NCI-H460 (cell line): ENCODE measurements at places on chromosomes 6 and 20.

DNA sequence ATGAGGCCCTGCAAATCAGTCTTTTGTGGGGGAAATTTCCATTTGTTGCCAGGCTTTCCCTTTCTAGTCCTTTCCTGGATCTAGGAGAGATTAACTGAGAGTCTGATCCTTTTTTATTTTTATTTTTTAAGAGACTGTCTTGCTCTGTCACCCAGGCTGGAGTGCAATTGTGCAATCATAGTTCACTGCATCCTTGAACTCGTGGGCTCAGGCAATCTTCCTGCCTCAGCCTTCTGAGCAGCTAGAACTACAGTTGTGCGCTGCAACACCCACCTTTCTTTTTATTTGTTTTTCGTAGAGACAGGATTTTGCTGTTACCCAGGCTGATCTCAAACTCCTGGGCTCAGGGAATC lies 22.9 kb downstream of the OR2B2 start:
- DNase-seq = no peak

GRCh38 chr6:25173951-25174474 lies 105.2 kb upstream of the CARMIL1 start:
- peak; percentile 63 for DNase-seq

GRCh38 chr20:7463290-7463689 lies 477.0 kb downstream of the HAO1 start:
- DNase-seq = no peak

- no peak for DNase-seq
These were observed 151.6 kb upstream of the PTPRK start for GRCh38 chr6:128672023-128672422.

GRCh38 chr20:63686492-63687321 lies 9.7 kb upstream of the TNFRSF6B start:
- peak; percentile 57 for DNase-seq

GRCh38 chr20:45987108-45987780 lies 15.2 kb upstream of the ZNF335 start:
- peak; percentile 54 for DNase-seq

DNA sequence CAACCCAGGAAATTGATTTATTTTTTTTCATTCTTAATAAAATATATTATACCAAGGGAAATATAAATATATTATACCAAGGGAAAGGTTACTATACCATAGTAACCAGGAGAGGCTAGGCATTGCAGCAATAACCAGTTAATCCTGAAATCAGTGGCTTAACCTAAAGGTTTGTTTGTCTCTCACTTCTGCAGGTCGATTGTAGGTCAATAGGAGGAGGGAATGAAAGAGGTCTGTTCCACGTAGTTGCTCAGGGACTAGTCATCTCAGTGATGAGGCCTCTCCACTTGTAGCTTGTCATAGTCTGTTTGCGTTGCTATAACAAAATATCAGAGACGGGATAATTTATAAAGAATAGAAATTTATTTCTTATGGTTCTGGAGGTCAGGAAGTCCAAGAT lies 168.0 kb downstream of the GJA1 start:
- DNase-seq = no peak

DNA sequence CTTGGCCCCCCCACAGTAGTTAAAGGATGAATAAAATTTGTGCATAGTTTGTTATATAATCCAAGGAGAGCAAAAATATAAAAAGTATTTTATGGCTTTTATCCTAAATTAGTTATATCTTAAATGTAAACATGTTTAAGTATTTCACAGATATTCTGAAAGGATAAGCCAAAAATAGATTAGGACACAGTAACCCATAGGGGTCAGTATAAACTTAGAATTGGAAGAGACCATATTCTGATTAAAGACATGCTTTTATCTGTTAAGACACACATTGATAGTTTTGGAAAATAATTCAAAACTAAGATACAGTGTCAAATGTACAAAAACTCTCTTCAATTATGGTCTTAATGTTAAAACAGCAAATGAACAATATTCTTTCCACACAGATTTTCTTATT lies 4.5 kb upstream of the SERINC1 start:
- no peak for DNase-seq

GRCh38 chr6:125195526-125195925 lies 42.0 kb downstream of the TPD52L1 start:
- DNase-seq = no peak
